ENCODE measurements at places on chromosomes 5 and 9.

DNA sequence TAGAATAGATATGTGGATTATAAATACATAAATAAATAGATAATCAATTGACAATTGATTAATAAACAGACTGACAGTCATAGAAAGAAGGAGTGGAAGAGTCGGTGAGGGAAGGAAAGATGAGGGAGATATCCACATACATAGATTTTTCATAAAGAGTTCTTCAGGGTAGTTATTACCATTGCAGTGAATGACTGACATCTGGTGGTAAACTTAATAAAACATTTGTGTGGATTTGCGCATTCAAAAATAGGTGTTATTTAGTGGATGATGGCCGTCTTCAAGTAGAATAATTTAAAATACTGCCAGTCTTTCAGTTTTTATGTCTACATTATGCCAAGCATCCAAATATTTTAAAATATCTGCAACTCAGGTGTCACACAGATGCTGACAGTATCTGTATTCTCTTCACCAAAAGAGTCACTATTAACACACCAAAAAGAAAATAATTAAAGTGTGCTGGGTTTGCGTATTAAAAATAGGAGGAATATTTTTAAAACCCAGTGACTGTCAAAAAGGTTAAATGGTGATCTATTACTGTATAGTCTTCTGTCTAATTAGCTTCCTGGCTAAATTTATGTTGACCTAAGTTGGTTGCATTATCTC, 78.8 kb downstream of the GIN1 start:
- peak; percentile 63 for DNase-seq

GRCh38 chr5:138664276-138664943, 88.8 kb upstream of the CTNNA1 start:
- peak; percentile 55 for DNase-seq

DNA sequence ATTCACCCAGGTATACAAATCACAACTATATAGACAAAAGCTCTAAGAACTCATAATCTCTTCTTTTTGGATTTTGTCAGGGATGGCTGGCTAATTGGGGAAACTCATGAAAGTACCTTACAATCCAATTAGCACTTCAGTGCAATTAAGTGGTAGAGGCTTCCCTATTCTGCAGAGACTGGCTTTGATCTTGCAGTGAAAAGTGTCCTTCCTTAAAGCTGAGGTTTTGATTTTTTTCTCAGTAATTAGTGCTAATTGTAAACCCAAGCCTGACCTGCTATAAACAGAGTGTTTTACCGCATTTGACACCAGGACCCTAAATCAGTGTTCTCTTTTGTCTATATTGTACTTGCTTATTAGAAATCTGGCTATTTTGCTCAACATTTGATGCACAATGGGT, 294.0 kb upstream of the EFNA5 start:
- no peak for DNase-seq

DNA sequence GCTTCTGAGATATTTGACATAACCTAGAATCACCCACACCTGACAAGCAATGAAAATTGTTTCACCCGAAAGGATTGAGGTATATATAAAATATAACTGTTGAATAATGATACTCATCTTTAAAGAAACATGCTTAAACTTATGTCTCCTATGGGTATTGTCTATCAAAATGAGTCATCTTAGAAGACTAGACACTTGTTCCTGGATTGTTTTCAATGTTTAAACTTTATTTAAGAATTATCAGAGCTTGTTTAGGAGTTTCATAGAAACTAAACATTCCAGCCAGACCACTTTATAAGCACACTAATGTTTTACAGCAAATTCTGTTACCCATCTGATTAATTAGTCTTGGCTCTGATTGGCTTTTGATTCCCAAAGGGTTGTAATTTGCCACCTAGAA, 19.6 kb downstream of the NFX1 start:
- no peak for DNase-seq

Data from iris pigment epithelial cell (primary cell).